Nephron progenitor cell (in vitro differentiated cells): ENCODE measurements at places on chromosomes 3 and 15.
A peak's percentile ranks its signal among the peaks of the same experiment; 100 is the strongest.

- no peak for DNase-seq
Observed at GRCh38 chr3:117633207-117633606, 923.6 kb downstream of the TUSC7 start.

DNA sequence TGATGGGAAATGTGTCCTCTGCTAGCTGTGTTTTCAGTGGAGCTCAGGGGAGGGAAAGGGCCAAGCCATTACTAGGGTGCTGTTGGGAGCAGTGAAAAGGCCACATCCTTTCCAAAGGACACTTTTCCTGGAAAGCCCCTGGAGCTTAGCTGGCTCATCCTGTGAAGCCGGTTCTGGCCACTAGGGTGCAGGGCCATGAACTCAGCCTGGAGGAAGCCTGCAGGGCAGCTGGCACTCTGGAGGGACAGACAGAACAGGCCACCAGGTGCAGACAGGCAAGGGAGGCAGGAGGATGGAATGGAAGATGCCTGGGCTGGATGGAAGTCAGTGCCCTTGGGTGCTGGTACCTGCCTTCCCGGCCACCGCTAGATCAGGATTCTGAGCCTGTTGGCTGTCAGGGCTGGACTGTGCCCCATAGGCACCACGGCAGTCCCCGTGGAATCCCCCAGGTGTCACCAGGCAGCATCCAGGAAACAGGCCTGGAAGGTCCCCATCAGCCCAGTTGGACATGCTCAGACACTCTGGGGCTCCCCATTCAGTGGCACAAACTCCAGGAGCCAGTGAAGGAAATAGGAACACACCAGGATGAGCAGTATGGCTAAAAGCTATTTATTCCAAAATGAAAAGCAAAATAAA, 76.2 kb upstream of the C2CD4B start:
- DNase-seq, result peak; percentile 49

GRCh38 chr3:21955406-21955805, 204.4 kb upstream of the ZNF385D start:
- DNase-seq, result no peak

GRCh38 chr3:62188681-62189375, 184.5 kb downstream of the FEZF2 start:
- DNase-seq, result peak; percentile 81

DNA sequence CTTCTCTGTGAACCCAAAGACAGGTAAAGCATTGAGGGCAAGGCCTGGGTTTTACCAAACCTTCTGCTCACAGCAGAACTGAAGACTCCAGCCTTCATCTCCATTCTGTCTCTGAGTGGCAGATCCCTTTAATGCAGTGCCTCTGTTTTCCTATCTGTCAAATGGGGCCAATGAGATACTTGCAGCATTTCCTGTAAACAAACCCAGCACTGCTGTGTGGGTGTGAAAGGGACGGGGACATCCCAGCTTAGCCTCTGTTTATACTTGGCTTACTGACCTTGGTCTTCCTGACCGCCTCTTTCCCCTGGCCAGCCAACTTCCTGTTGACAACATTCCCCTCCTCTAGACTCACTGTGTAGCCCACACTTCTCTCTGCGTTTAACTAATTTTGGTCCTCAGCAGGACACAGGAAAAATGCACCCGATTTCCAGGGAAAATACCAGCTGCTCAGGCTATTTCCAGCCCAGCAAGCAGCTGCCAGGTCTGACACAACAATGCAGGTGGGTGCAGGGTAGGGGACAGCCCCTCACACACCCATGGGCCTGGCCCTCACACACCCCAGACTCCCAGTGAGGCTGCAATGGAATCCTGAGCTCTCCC, 105.9 kb upstream of the HERC1 start:
- DNase-seq, result no peak

DNA sequence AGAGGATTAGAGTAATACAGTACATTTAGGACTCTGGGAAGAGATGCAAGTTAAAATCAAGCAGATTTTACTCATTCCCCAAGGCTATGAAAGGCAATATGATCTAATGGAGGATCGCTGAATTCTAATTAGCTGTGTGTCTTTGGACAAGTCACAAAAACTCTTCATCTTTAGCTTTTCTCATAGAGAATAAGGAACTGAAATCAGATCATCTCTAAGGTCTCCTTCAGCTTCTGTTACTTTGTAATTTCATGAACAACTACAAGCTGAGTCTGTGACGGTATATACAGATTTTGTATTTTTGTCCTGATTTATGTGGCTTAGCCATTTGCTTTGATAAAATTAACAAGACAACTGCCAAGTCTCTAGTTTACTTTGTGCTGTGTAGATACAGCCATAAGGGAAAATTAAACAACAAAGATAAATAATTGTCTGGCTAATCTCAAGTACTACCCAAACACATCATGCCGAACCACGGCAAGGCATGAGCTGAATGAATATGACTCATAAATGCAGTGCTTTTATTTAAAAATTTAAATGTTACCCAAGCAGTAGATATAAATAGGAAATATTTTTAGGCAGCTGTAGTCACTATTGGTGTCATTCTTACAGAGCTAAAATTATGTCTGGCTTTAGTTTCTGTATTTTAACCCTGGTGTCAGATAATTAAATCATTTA, 81.5 kb downstream of the GAP43 start:
- no peak for DNase-seq

DNA sequence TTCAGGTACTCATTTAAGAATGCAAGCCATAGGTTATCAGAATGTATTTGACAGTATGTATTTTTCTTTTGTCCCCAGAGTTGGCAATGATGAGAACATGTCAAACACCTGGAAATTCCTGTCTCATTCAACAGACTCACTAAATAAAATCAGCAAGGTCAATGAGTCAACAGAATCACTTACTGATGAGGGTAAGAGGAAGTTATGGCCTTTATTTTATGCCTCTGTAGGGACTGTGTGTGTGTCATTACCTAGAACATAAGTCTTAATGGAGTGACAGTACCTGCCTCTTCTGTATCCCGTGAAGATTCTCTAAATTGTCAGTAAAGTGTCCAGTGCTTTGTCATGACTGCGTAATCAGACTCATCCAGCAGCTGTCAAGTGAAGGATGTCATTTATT, 77.5 kb downstream of the KLHL25 start:
- no peak for DNase-seq

DNA sequence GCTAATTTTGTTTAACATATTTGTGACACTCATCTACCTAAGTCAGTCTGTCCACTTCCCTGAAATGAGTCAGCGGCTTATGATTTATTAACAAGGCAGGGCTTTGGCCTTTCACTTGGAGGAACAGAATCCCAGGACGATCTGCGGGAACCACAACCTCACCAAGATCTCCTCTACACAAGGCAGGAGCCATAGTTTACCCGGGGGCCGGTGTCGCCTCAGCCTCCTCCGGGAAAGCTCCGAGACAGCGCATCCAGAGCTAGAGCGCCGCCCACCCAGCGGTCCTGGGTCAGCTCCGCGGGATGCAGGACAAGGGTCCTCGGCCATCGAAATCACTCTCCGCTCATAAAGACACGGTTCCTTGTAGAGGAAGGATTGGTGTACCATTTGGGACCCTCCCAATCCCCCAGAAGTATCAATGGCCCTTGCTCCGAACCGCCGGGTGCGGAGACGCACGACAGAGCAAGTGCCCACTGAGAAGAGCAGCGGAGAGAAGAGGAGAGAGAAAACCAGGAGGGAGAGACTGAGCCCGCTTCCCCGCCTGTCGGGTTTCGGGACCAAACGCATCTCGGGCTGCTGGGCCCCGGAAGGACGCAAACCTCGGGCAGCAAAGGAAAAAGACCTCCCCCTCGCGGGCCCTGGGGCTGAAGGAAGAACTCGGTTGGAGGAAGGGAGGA, 13.1 kb upstream of the ALCAM start:
- peak; percentile 47 for DNase-seq

- no peak for DNase-seq
Observed at GRCh38 chr3:122988508-122988907, 39.1 kb downstream of the SEMA5B start.

- peak; percentile 52 for DNase-seq
Observed at GRCh38 chr15:34588046-34588674, 4.7 kb upstream of the GOLGA8B start.

GRCh38 chr3:108406661-108407206, 103.7 kb downstream of the MYH15 start:
- DNase-seq, result no peak

- DNase-seq, result no peak
Observed at GRCh38 chr3:32189693-32190092, 48.8 kb upstream of the CMTM8 start.

- no peak for DNase-seq
Observed at GRCh38 chr15:39304931-39305728, 275.7 kb upstream of the THBS1 start.

DNA sequence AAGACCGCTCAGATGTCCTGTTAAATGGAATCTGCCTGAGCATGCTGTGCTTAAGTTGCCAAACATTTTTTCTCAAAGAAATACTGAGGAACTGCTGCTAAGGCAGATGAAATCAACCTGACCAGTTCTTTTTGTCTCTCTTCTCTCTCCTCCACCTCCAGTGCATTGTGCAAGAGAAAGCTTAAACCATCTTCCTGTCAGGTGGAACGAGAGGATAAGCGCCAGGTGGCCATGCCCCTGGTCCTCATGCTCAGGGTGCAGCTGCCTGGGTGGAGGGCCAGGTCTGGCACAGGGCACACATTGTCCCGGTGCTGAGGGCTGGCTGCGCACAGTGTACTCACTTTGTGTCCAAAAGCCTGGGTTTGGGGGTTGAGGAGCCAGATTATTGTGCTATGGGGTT, 176.2 kb upstream of the TP63 start:
- DNase-seq, result no peak

GRCh38 chr15:39357480-39358268, 223.2 kb upstream of the THBS1 start:
- no peak for DNase-seq

- no peak for DNase-seq
Observed at GRCh38 chr15:62909257-62909656, 133.3 kb upstream of the TPM1 start.
